Effector memory CD4-positive, alpha-beta T cell (primary cell): ENCODE measurements at places on chromosomes 3 and 15.

DNA sequence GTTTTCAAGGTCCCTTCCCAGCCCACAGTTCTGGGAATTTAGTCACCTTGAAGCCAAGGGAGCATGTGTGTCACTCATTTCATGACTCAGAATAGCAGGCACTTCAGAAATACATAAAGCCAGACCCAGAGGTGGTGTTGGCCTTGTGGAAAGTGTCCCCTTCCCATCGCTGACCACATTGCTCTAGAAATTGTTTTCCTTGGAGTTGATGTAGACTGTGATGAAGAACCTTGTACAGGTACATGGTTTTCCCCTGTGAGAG, 158.8 kb downstream of the SLCO3A1 start:
- DNase-seq = no peak
- H3K27ac ChIP-seq = no peak overlapping the region
- H3K4me3 ChIP-seq = no peak overlapping the region
- no peaks in the 10 kb centered on the region for H3K36me3 ChIP-seq

DNA sequence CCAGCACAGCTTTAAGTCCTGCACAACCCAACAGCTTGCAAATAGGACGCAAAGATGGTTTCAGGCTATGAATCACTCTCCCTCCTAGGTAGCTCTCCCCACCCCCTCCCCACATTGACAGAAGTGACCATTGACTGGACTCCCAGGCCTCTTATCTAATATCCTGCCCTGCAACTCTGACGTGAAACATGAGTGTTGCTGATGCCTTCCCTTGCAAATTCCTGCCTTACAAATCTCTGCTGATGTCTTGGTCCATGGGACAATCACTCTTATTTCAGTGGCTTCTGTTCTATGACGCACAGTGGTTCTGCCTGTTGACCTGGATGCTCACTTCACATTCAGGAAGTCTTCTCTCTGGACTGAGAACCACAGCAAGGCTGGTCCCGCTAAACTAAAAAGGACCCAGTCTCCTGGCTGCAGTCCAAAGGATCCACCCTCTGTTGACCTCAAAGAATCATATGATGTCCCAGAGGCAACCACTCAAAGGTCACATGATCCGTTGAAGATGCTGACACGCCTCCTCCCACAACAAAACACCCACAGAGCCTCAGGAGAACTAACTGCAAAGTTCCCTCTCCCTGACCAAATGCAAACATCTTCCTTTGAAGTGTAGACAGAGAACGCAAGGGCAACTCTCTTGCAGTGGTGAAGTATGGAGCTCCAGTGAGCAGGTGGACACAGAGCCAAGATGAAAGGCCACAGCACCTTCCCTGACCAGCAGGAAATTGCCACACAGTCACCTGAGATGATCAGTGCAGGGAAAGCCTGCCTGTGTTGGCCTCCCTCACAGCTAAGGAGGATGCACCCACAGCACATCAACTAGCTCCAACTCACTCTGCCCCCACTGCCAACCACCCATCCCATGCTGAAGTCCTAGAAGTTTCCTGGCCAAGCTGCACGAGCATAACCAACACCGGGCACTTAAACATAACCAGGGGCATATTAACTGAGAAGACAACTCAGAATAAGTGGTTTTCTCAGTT, 112.3 kb downstream of the ADAMTS17 start:
- peaks cover 8% of the 10 kb centered on the region for H3K4me1 ChIP-seq
- no peaks in the 10 kb centered on the region for H3K27me3 ChIP-seq
- H3K27ac ChIP-seq = no peak overlapping the region

DNA sequence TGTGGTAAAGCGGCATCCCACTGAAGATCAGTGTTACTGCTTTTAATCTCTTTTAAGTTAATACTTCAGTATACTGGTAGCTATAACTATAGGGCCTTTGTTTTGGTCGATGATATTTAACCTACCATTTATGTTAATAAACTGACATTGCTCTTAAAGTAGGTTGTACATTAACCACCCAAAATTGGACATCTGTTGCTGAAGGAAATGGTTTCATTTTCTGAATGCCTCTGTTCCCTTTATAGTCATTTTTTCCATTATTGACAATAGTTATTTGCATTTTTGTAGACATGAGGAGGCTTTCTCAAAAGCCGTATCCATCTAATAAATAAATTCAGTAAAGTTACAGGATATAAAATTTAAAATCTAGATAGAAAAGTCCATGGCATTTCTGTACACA, 252.4 kb upstream of the UBE2E1 start:
- H3K27me3 ChIP-seq = no peaks in the 10 kb centered on the region
- no peak overlapping the region for H3K4me3 ChIP-seq
- no peak overlapping the region for H3K27ac ChIP-seq

DNA sequence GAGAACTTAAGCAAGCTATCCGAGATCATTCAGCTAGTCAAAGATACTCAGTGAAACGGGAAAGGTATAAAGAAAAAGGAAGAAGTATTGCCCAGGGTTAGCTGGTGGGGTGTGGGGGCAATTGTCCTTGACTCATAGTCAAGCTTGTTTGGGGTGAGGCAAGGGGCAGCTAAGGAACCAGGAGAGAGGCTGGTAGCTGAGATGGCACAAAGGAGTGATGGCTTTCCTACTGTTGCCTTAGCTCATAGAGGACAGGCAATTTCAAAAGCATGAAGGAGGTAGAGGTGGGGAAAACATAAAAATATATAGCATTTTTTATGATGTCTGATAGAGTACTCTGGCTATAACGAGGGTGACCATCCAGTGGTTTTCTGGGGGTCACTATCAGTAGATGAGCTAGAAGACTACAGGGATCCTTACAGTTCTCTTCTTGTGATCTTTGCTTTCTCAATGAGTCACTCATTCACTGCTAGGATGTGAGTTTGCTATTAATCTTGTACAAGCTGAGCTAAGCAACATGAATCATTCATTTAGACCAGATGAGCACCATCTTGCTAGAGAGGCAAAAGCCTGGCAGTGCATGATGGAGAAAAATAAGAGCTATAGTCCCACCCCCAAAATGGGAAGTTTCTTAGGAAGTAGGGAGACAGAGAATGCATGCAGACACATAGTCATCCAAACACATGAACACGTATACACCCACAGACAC, 207.1 kb upstream of the PFN2 start:
- no peak for DNase-seq
- no peak overlapping the region for H3K27ac ChIP-seq
- no peaks in the 10 kb centered on the region for H3K36me3 ChIP-seq
- no peaks in the 10 kb centered on the region for H3K27me3 ChIP-seq
- H3K4me3 ChIP-seq = no peak overlapping the region

GRCh38 chr3:102573483-102574028, 138.7 kb downstream of the ZPLD1 start:
- H3K4me1 ChIP-seq = no peaks in the 10 kb centered on the region
- H3K4me3 ChIP-seq = no peak overlapping the region
- no peaks in the 10 kb centered on the region for H3K27me3 ChIP-seq
- DNase-seq = no peak
- no peak overlapping the region for H3K27ac ChIP-seq

- no peaks in the 10 kb centered on the region for H3K4me1 ChIP-seq
- no peak overlapping the region for H3K27ac ChIP-seq
- no peak overlapping the region for H3K4me3 ChIP-seq
- no peaks in the 10 kb centered on the region for H3K27me3 ChIP-seq
- no peak for DNase-seq
These were observed 239.9 kb upstream of the ATP10A start for GRCh38 chr15:26103002-26103404.

DNA sequence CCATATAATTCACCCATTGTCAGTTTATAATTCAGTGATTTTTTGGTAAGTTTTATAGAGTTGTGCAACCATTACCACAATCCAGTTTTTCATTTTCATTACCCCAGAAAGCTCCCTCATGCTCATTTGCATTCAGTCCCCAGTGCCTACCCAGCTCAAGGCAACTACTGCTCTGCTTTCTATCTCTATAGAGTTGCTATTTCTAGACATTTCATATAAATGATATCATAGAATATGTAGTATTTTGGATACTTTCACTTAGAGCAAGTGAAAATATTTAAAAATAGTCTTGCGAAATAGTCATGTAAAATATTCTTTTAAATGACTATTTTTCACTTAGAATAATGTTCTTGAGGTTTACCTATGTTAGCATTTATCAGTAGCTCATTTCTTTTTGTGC, 42.1 kb downstream of the ZNF654 start:
- no peak overlapping the region for H3K4me3 ChIP-seq
- no peaks in the 10 kb centered on the region for H3K36me3 ChIP-seq
- DNase-seq = no peak
- no peak overlapping the region for H3K27ac ChIP-seq

GRCh38 chr3:87311309-87311708, 34.9 kb upstream of the POU1F1 start:
- no peak overlapping the region for H3K27ac ChIP-seq
- H3K4me3 ChIP-seq = no peak overlapping the region
- H3K27me3 ChIP-seq = no peaks in the 10 kb centered on the region
- H3K4me1 ChIP-seq = no peaks in the 10 kb centered on the region
- no peaks in the 10 kb centered on the region for H3K36me3 ChIP-seq

DNA sequence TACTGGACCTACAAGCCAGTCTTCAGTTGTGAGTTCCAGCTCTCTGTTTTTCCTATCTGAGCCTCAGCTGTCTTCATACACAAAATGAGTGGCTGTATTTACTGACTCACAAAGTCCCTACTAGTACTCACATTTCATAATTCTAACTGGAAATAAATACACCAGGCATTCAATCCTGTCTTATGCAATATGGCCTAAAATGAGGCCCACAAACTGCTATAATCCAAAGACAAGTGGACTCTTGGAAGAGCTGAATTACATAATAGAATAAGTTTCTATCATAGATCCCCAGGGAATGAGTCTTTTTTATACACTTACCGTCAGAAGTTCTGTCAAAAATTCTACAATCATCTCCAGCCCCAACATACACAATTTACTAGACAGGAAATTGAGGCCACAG, 211.9 kb downstream of the LRRN1 start:
- no peaks in the 10 kb centered on the region for H3K4me1 ChIP-seq
- DNase-seq = no peak
- no peak overlapping the region for H3K4me3 ChIP-seq

GRCh38 chr3:10725067-10725466, 91.0 kb upstream of the SLC6A11 start:
- peaks cover 2% of the 10 kb centered on the region for H3K27me3 ChIP-seq
- H3K36me3 ChIP-seq = no peaks in the 10 kb centered on the region
- no peaks in the 10 kb centered on the region for H3K4me1 ChIP-seq
- no peak overlapping the region for H3K4me3 ChIP-seq

GRCh38 chr3:37145611-37146010, 28.8 kb downstream of the LRRFIP2 start:
- H3K27me3 ChIP-seq = no peaks in the 10 kb centered on the region
- no peak for DNase-seq
- no peak overlapping the region for H3K27ac ChIP-seq
- H3K36me3 ChIP-seq = peaks cover 10% of the 10 kb centered on the region
- no peak overlapping the region for H3K4me3 ChIP-seq

GRCh38 chr15:51623386-51623938, 891 bp upstream of the DMXL2 start:
- no peak for DNase-seq
- no peaks in the 10 kb centered on the region for H3K4me1 ChIP-seq
- H3K36me3 ChIP-seq = no peaks in the 10 kb centered on the region
- peak overlapping the region; percentile 79 for H3K4me3 ChIP-seq
- no peak overlapping the region for H3K27ac ChIP-seq

DNA sequence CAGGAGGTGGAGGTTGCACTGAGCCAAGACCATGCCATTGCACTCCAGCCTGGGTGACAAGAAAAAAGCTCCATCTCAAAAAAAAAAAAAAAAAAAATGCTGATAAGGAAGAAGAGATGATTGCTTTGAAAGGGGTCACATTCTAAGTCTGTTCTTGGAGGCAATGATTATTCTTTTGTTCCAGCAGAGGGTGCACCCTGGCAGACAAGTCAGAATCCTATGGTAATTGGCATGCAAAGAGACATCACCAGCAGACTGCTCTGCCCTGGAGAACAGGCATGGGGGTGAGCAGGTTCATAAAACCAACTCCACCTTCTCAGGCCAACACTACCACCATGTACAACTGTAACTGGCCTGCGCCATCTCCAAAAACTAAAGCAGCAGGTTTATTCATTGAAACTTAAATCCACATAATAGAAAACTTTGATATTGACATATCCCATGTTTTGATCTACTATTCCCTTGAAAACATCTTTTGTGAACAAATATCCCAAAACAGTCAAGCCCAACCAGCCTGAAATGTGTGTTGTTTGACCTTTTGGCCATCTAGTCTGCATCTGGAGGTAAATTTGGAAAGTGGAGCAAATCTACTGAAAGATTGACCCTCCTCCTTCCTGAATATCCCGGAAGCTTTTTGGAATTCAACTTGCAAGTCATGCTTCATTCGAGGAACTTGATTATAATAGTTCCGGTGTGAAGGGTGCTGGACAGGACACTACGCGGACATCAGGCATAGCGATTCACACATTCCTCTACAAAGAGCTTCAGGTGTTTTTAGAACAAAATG, 100.3 kb downstream of the MECOM start:
- H3K27me3 ChIP-seq = no peaks in the 10 kb centered on the region
- H3K36me3 ChIP-seq = no peaks in the 10 kb centered on the region
- no peak overlapping the region for H3K27ac ChIP-seq
- no peak overlapping the region for H3K4me3 ChIP-seq

GRCh38 chr3:24149032-24149431, 203.9 kb downstream of the NR1D2 start:
- H3K27me3 ChIP-seq = no peaks in the 10 kb centered on the region
- no peaks in the 10 kb centered on the region for H3K36me3 ChIP-seq
- DNase-seq = no peak
- H3K4me3 ChIP-seq = no peak overlapping the region
- H3K4me1 ChIP-seq = no peaks in the 10 kb centered on the region
- no peak overlapping the region for H3K27ac ChIP-seq

- no peak overlapping the region for H3K27ac ChIP-seq
- no peaks in the 10 kb centered on the region for H3K36me3 ChIP-seq
These were observed 207.6 kb downstream of the CHST2 start for GRCh38 chr3:143326983-143327778.

GRCh38 chr3:42098171-42098570, 7.0 kb downstream of the TRAK1 start:
- no peak overlapping the region for H3K27ac ChIP-seq
- no peaks in the 10 kb centered on the region for H3K4me1 ChIP-seq
- H3K36me3 ChIP-seq = no peaks in the 10 kb centered on the region
- no peak for DNase-seq
- H3K27me3 ChIP-seq = no peaks in the 10 kb centered on the region

GRCh38 chr15:66477011-66477410, 20.6 kb downstream of the SNAPC5 start:
- H3K27ac ChIP-seq = no peak overlapping the region
- no peak overlapping the region for H3K4me3 ChIP-seq
- no peaks in the 10 kb centered on the region for H3K27me3 ChIP-seq
- H3K4me1 ChIP-seq = no peaks in the 10 kb centered on the region

GRCh38 chr3:68771681-68772080, 160.7 kb downstream of the TAFA4 start:
- no peaks in the 10 kb centered on the region for H3K27me3 ChIP-seq
- no peak overlapping the region for H3K27ac ChIP-seq
- DNase-seq = no peak
- no peaks in the 10 kb centered on the region for H3K36me3 ChIP-seq
- H3K4me3 ChIP-seq = no peak overlapping the region

GRCh38 chr15:79380755-79381497, 51.2 kb upstream of the MINAR1 start:
- H3K4me3 ChIP-seq = no peak overlapping the region
- no peaks in the 10 kb centered on the region for H3K4me1 ChIP-seq
- peak; percentile 35 for DNase-seq
- no peaks in the 10 kb centered on the region for H3K27me3 ChIP-seq
- H3K27ac ChIP-seq = no peak overlapping the region

- H3K36me3 ChIP-seq = no peaks in the 10 kb centered on the region
- no peak for DNase-seq
- no peaks in the 10 kb centered on the region for H3K27me3 ChIP-seq
These were observed 30.2 kb downstream of the ALPK3 start for GRCh38 chr15:84847382-84847781.

- no peak overlapping the region for H3K27ac ChIP-seq
- peaks cover 33% of the 10 kb centered on the region for H3K4me1 ChIP-seq
- no peak for DNase-seq
These were observed 128.2 kb upstream of the MEF2A start for GRCh38 chr15:99437315-99438223.
